Naive thymus-derived CD4-positive, alpha-beta T cell (primary cell): ENCODE measurements at places on chromosomes 13 and 19. TPM values are rescaled to one million over a fixed set of nuclear protein-coding genes. Genes with fewer than 3 reads are reported as not detected.

- H3K4me1 ChIP-seq: no peaks in the 10 kb centered on the region
- no peaks in the 10 kb centered on the region for H3K27me3 ChIP-seq
- H3K36me3 ChIP-seq: peaks cover 61% of the 10 kb centered on the region
Observed at GRCh38 chr19:19276386-19276785, 3.3 kb upstream of the TM6SF2 start.

- peaks cover 21% of the 10 kb centered on the region for H3K36me3 ChIP-seq
- no peaks in the 10 kb centered on the region for H3K27me3 ChIP-seq
- H3K27ac ChIP-seq: peak overlapping the region; percentile 89
Observed at GRCh38 chr19:16076958-16077611, 790 bp downstream of the TPM4 start.

DNA sequence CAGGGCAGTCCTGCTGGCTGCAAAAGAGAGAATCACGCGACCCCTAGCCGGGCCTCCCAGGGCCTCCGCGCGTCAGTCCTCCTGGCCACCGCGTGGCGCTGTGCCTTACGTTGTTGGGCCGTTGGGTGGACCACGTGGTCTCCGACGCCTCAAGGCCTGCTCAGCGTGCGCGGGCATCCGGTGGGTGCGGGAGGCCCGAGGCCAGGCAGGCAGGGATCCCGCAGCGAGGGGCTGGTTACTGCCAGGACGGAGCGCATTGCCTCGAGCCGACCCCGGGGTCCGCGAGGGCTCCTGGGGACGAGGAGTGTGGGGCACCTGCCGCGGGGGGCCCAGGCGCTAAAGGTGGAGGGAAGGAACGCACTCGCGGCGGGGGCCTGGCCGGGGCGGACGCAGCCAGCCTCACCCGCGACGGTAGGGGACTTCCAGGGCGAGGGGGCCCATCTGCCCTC is at the start of gene TDRD12:
Gene TDRD12, plus strand, starts transcription at position 157 of the 449 bp plus-strand sequence. CDS start 306 bp downstream, outside the sequence.
- DNase-seq: no peak
- no peaks in the 10 kb centered on the region for H3K36me3 ChIP-seq
- H3K27ac ChIP-seq: no peak within 1 kb of the TSS
- no peaks in the 10 kb centered on the region for H3K4me1 ChIP-seq

GRCh38 chr19:46828484-46828883 is 22.2 kb downstream of the AP2S1 start:
- H3K27me3 ChIP-seq: no peaks in the 10 kb centered on the region
- no peak overlapping the region for H3K27ac ChIP-seq
- no peak for DNase-seq
- no peaks in the 10 kb centered on the region for H3K36me3 ChIP-seq
- no peak overlapping the region for H3K4me3 ChIP-seq

- H3K4me3 ChIP-seq: no peak overlapping the region
- H3K27me3 ChIP-seq: no peaks in the 10 kb centered on the region
- no peak overlapping the region for H3K27ac ChIP-seq
- H3K36me3 ChIP-seq: no peaks in the 10 kb centered on the region
- no peak for DNase-seq
Observed at GRCh38 chr13:113796211-113796963, 37.4 kb downstream of the TMEM255B start.

- H3K4me1 ChIP-seq: peaks cover 21% of the 10 kb centered on the region
- DNase-seq: no peak
- H3K27me3 ChIP-seq: no peaks in the 10 kb centered on the region
- no peak overlapping the region for H3K4me3 ChIP-seq
Observed at GRCh38 chr19:55678121-55678671, 3.2 kb downstream of the EPN1 start.

DNA sequence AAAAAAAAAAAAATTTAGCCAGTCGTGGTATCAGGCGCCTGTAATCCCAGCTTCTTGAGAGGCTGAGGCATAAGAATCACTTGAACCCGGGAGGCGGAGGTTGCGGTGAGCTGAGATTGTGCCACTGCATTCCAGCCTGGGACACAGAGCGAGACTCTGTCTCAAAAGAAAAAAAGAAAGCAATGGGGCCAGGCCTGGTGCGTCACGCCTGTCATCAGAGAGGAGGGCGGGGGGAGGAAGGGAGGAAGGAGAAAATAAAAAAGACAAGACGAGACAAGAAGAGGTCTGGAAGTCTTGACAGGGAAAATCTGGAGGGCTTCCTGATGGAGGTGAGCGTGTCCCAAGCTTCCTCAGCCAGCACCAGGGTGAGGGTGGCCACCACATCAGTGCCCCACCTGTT is 54.9 kb upstream of the PTPRS start:
- H3K27me3 ChIP-seq: peaks cover 9% of the 10 kb centered on the region
- no peaks in the 10 kb centered on the region for H3K4me1 ChIP-seq
- H3K27ac ChIP-seq: no peak overlapping the region

- H3K4me1 ChIP-seq: no peaks in the 10 kb centered on the region
- DNase-seq: no peak
- no peaks in the 10 kb centered on the region for H3K27me3 ChIP-seq
- H3K36me3 ChIP-seq: no peaks in the 10 kb centered on the region
Observed at GRCh38 chr13:49683489-49683888, 7.8 kb downstream of the EBPL start.

DNA sequence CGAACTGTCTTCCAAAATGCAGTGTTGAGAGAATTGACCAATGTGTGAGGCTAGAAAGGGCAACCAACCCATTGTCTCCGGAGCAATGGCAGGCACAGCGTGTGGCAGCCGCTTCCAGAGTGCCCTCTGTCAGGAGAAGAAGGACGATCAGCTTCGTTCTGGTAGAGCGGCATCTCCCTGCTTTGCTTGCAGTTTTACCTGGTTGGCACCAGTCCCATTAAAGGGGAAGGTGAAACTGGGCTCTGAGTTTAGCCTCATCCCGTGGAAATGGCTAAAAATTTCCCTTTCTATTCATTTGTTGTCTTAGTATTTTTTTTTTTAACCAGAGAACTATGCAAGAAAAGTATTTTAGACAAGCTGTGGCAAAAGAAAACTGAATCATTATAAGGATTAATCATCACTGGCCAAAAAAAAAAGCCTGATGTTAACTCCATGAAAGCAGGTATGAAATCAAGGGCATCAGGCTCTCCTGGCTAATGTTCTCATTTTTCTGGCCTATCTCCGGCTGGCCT is 81.5 kb upstream of the SLC7A1 start:
- no peak overlapping the region for H3K27ac ChIP-seq
- no peaks in the 10 kb centered on the region for H3K36me3 ChIP-seq
- H3K27me3 ChIP-seq: no peaks in the 10 kb centered on the region

DNA sequence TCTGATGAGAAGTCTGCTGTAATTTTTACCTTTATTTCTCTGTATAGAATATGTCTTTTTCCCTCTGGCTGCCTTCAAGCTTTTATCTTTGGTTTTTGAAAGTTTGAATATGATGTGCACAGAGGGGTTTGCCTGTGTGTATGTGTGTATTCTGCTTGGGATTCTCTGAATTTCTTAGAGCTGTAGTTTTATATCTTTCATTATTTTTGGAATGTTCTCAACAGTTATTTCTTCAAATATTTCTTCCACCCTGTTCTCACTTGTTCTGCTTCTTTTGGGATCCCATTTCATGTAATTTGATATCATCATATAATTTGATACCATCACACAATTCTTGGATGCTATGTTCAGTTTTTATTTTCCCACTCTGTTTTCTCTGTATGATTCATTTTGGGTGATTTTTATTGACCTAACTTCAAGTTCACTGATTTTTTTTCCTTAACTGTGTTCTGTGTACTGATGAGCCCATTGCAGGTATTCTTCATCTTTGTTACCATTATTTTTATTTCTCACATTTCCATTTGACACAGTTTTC is 7.5 kb downstream of the COG3 start:
- peaks cover 11% of the 10 kb centered on the region for H3K4me1 ChIP-seq
- H3K27me3 ChIP-seq: no peaks in the 10 kb centered on the region
- no peak overlapping the region for H3K27ac ChIP-seq

- H3K27me3 ChIP-seq: no peaks in the 10 kb centered on the region
- no peaks in the 10 kb centered on the region for H3K36me3 ChIP-seq
- no peak overlapping the region for H3K27ac ChIP-seq
- no peaks in the 10 kb centered on the region for H3K4me1 ChIP-seq
- no peak overlapping the region for H3K4me3 ChIP-seq
- no peak for DNase-seq
Observed at GRCh38 chr19:50204811-50205675, 1.6 kb downstream of the MYH14 start.

DNA sequence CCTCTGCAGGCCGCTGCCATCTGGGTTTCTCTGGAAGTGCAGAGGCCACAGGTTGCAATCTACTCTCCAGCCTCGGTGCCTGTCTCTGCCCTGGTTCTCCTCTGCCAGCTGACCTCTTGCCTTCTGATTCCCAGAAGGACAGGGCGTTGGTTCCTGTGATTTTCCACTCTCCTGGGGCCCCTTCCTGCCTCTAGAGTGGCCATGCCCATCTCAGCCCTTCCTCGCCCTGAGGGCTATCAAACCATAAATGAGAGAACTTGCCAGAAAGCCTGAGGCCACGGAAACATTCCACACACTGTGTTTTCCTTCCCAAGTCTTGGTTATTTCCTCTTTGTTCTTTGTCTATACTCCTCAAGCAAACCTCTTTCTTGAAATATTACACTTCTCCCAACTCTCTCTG is 146.2 kb downstream of the SHISA2 start:
- peaks cover 52% of the 10 kb centered on the region for H3K4me1 ChIP-seq
- H3K27me3 ChIP-seq: no peaks in the 10 kb centered on the region

The HCST gene
- total RNA-seq: 113 TPM

The KLK12 gene
- not detected for total RNA-seq

The KLK7 gene
- not detected in 2 replicates for total RNA-seq

The RASIP1 gene
- not detected for total RNA-seq

The TMEM238 gene
- 14.5 TPM for total RNA-seq

The DOCK9 gene
- 75.1 TPM for total RNA-seq
